Gastrocnemius medialis (tissue), 4 donors: ENCODE measurements at places on chromosomes 11 and 22.

DNA sequence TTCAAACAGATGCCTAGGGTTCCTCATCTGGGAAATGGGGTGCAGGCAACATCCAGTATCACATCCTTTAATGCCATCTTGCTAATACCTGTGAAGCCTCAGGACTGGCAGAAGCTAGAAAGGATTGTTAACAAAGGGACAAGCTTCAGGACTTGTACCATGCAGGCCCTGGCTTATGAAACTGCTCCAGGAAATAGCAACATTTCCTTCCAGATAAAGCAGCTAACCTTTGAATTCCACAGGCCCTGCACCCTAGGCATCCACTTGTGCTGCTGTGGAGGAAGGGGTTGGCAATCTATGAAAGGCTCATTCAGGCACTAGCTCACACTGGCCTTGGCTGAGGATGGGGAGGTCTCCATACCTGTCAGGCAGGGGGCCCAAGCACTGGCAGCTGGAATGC is 87.2 kb downstream of the BTBD10 start:
- DNase-seq = no peak

DNA sequence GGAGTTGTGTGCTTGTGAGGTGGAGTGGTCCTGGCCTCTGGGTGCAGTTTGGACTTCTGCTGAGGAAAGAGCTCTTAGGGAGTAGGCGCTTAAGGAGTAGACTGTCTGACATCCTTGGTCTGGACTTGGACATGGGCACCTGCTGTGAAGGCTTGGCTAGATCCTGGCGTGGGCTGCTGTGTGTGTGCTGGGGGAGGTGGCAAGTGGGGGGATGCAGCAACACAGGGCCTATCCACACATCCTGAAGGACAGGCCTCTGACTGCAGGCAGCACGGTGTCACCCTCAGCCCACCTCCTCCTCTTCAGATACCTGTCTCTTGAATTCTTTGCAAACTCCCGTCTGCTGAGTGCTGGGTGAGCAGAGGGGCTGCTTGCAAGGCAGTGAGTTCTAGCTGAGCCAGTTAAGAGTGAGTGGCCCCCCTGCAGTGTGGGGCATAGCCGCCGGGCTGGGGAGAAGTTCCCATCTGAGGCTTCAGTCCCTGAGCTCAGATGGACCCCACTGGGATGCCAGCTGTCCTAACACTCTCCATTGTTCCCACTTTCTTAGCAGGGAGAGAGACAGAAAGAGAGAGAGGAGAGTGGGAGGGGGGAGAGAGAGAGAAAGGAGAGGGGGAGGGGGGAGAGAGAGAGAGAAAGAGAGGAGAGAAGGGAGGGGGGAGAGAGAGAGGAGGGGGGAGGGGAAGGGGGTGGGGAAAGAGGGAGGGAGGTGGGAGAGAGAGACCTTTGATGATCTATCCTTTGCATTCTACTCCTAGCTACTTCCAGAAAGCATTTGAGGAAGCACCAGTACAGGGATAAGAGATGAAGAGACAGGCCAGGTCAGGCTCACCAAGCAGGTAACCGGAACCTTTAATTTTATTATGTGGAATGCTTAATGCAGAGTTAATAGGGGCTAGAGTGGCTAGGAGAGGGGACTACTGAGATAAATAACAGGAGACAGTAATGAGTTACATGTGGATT is 12.6 kb downstream of the SOX10 start:
- DNase-seq = no peak

- DNase-seq = no peak
These were observed 861.8 kb downstream of the LRRC4C start for GRCh38 chr11:40597546-40598113.

DNA sequence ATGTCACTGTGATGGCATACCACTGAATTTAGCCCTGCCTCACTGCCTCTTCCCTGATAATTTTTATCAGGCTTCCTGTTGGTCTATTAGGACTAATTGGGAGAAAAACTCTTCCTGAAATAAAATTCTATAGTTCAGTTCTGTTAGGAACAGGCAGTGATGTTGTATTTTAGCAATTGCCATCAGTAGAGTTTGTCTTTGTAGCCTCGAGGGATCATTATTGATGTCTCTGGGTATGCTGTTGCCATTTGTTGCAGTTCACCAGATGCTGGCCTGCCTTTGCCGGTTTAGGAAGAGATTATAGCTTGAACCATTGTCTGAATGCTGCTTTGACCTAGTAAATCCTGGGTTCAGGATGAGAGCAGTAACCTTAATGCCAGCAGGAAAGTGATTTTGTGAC is 41.0 kb downstream of the KDM2A start:
- no peak for DNase-seq

DNA sequence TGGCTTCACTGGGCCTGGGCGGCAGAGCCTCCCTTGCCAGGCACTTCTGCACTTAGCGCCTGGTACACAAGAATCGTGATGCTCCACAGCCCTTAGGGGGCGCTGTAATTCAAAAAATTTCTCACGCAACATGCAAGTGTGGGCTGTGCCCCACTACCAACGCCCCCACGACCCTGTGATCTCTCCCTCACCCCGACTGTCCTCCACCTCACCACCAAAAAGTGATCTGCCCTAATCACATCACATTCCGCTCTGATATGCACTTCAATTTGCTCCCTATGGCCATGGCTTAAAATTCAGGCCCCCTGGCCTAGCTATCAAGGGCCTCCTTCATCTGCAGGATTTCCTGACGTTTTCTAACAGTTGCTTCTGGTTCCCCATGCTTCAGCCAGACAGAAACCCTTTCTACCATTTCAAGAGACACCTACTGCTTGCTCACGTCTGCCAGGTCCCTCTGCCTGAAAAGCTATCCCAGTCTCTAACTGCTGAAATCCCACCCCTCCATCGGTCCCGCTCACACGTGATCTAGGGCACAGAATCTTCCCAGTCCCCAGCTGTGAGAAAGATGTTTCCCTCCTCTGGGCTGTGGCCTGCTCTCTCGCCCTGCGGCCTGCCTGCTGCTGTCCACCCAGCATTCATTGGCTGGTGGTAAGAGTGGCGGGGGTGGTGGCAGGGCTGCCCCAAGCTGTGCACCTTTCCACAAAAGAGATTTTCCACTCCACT is 27.9 kb upstream of the LRRC32 start:
- no peak for DNase-seq

- no peak for DNase-seq
These were observed 8.4 kb downstream of the LINC01488 start for GRCh38 chr11:69489746-69490365.

GRCh38 chr11:113446938-113447337 is 28.3 kb downstream of the DRD2 start:
- no peak for DNase-seq

DNA sequence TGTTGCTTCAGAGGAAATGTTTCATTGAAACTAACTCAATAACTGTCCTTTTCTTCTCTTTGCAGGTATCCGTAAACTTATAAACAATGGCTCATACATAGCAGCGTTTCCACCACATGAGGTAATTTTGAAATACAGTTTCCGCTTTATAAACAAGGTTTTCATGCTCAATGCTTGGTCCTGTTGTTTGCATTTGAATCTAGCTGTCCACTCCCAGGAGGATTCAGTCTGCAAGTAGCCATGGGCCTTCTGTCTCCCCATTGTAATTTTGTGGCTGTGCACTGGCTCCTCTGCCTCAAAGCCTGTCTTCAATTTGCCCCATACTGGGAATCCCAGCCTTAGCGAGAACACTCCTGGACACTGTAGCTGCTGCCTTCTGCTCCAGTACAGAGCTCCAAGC is 34.7 kb downstream of the MUC15 start:
- no peak for DNase-seq

DNA sequence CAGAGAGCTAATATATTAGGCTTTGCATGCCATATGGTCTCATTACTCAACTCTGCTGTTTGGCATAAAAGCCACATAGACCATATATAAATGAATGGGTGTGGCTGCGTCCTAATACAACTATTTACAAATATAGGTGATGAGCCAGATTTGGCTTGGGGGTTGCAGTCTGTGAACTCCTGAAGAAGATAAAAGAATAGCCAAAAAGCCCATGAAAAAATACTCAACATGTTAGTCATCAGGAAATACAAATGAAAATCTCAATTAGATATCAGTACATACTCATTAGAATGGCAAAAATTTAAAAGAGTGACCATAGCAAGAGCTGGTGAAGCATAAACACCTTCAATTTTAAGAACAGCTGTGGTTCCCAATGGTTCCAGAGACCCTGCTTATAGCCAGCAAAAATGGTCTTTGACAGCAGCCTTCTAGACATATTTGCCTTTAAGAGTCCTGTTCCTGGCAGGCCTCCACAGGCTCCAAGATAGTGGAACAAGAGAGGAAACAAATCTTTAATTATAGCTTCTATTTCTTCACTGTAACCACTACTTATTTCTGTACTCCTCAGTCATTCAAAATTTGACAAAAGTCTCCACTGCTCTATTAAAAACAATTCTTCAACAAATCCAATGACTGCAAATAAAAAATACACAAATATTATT is 16.1 kb downstream of the C2CD3 start:
- no peak for DNase-seq

GRCh38 chr22:50401907-50402306 is 58.8 kb downstream of the PPP6R2 start:
- no peak for DNase-seq

DNA sequence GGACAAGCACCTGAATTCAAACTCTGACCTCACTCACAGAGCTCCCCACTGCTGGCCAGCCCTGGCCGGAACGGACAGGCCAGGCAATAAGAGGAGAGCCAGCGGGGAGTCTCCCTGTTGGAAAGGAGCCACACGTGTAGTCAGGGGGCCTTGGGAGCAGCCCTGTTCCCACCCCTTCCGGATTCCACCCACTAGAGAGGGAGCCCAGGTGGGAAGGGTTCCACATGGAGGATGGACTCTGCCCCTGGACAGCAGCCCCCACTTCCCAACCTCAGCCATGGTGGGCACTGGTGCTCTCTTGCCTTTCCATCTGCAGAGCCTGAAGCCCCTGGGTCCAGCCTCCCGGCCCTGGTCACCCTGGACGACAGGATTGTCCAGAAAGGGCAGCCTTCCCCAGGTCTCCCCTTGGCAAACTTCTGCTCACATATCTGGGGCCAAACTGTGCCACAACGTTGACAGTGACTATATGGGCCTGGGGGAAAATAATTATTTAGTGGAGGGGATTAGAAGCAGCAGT is 7.5 kb upstream of the APOBEC3A start:
- no peak for DNase-seq

GRCh38 chr11:47987781-47988180 is 7.4 kb downstream of the PTPRJ start:
- DNase-seq = no peak

- no peak for DNase-seq
These were observed 6.4 kb downstream of the MS4A15 start for GRCh38 chr11:60762851-60763691.

- DNase-seq = no peak
These were observed 11.0 kb downstream of the RPL27A start for GRCh38 chr11:8693555-8693954.

DNA sequence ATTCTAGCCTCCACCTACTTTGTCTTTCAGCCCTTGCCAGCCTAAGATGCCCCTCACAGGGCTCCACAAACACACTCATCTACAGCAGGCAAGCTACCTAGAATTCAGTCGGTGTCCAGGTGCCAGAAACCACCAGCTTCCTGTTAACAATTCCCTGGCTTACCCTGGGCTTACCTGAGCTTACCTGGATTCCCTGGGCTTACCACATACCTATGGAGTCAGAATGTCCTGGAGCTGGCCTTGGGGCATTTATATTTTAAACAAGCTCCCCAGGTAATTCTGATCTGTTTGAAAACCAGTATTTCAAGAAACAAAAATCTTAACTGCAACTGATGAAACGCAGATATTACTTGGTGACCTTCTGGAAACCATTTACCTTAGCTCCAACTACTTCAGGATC is 123.6 kb downstream of the SLC1A2 start:
- no peak for DNase-seq

- DNase-seq = no peak
These were observed 82.8 kb upstream of the OR5AK2 start for GRCh38 chr11:56905936-56906335.

GRCh38 chr11:17814546-17814945 is 80.0 kb downstream of the KCNC1 start:
- DNase-seq = no peak

DNA sequence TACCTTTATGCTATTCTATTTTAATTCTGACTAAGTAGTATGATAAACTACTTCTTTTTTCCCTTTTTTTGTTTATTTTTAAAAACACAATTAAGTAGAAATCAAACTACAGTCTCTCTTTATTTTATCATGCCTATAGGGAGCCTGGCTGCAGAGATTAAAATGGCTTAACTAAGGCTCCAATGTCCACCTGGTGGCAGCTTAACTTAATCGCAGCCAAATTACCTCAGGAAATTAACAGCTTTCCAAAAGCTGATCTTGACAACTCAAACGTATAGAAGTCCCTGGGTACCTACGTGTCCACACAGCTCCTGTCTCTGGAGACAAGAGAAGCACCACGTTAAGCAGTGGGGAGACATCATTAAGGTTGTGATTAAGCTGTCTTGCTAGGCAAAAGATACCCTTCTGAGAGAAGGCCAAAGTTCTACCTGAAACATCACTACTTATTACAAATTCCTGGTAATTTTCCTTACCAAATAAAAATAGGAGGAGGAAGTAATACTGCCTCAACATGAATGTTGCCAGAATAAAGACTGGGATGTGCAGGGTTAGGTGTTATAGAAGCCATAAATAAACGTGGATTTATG is 63.2 kb upstream of the SNX19 start:
- no peak for DNase-seq

DNA sequence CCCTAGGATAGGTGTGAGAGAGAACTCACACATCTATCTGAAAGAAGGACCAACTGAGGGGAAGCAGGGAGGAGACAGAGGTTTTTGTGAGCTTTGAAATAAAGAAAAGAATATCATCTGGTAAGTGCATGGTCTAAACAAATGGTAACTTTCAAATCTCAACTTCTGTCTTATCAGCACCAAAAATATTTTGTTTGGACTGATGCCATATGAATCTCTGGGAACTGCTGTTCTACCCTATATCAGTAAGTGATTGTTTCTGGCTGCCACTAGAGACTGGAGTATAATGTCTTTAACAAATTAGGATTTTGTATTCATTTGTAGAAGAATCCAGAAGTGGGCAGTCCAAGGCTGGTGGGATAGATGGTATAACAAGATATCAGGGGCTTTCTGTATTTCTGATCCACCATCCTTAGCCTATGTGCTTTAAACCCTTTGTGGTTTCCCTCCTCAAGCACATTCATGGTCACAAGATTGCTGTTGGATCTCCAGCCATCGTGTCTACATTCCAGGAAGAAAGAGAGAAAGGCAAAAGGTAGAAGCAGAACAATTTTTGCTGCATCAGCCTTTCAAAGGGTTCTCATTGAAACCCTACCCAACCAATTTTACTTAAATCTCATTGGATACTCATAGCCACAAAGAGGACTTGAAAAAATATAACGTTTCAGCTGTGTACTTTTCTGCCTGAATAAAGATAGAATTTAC is 4.7 kb downstream of the HEPHL1 start:
- no peak for DNase-seq

DNA sequence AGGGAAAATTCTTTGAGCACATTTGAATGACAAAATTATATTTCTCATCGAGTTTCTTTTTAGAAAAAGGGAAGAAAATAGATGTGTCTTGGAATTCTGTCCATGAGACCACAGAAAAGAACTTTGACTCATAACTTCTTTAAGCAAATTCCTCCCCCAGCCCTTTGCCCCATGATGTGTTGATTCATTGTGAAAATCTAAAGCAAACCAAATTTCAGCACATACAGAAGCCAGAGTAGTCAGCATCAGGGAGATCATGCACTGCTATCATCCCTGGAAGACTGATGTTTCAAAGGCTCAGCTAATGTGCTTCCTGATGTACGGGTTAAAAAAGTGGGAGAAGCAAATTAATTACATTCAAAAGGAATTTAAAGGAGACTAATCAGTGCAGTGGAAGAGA is 159.7 kb downstream of the FAT3 start:
- DNase-seq = no peak
